Ovary (tissue), 10 donors: ENCODE measurements at places on chromosomes 7 and 10. TPM values are rescaled to one million over a fixed set of nuclear protein-coding genes. Genes with fewer than 3 reads are reported as not detected.

ADAM22 gene
- 4.9 TPM for total RNA-seq

- no peak for DNase-seq
- no peaks in the 10 kb centered on the region for H3K36me3 ChIP-seq
- no peak overlapping the region for H3K27ac ChIP-seq
- no peak overlapping the region for H3K4me3 ChIP-seq
Observed at GRCh38 chr7:151700586-151701165, 176.2 kb downstream of the PRKAG2 start.

DNA sequence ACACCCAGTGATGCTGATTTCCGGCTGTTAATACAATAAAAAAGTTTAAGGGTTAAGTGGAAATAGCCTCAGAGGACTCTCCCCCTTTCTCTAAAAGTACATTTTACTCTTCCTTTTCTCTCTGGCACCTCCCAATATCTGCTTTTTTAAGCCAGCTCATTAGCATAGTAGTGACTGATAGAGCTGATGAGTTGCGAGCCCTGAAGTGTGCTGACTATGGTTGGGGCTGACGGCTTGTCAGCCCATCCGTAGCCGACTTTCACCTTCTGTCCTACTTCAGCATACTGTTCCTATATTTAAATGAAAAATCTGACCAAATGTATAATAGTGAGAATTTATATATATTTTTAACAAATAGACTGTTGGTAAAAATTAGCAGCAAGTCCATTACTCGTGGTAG is 80.0 kb downstream of the SHH start:
- H3K27ac ChIP-seq: no peak overlapping the region
- H3K27me3 ChIP-seq: no peaks in the 10 kb centered on the region
- DNase-seq: no peak

ATXN7L1 gene
- total RNA-seq: 5.6 TPM

PNLIPRP1 gene
- total RNA-seq: not detected

- no peaks in the 10 kb centered on the region for H3K27me3 ChIP-seq
- no peaks in the 10 kb centered on the region for H3K36me3 ChIP-seq
- DNase-seq: no peak
- H3K4me1 ChIP-seq: peaks cover 8% of the 10 kb centered on the region
- H3K4me3 ChIP-seq: no peak overlapping the region
- H3K27ac ChIP-seq: no peak overlapping the region
Observed at GRCh38 chr10:60827791-60828488, 49.7 kb downstream of the CDK1 start.

- H3K27me3 ChIP-seq: no peaks in the 10 kb centered on the region
- no peak for DNase-seq
- H3K4me1 ChIP-seq: peaks cover 2% of the 10 kb centered on the region
- no peak overlapping the region for H3K27ac ChIP-seq
- no peak overlapping the region for H3K4me3 ChIP-seq
Observed at GRCh38 chr10:67793313-67793712, 44.7 kb downstream of the DNAJC12 start.

DNA sequence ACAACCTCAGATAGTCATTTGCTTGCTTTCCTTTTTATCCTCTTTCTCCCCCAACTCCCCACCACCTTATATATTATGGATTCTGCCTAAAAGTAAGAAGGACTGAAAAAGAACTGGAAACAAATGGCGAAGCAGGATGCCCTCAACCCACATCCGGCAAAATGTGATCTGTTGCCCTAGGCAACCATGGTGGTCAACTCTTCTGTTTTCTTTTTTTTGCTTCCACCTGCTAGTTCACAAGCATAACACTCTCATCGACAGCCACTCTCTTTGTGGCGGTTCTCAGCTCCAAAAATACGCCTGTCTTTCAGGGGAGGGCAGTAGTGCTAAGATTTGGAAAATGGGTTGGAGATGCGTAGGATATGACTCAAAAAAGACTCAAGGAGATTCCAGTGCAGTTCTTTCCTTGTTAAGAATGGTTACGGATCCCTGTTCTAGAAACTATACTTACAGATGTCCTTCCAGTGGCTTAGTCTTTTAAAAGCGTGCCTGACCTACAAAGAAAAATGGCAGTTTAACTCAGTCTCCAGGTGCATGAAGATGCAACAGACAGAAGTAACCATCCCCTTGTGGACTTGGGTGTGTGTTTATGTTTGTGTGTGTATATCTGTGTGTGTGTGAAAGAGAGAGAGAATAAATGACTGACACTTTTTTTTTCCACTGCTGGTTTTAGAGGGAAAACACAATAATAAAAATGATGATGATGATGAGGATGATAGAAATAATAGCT is 10.7 kb downstream of the APBB1IP start:
- no peaks in the 10 kb centered on the region for H3K4me1 ChIP-seq
- DNase-seq: no peak
- no peaks in the 10 kb centered on the region for H3K36me3 ChIP-seq
- no peaks in the 10 kb centered on the region for H3K27me3 ChIP-seq
- no peak overlapping the region for H3K4me3 ChIP-seq
- H3K27ac ChIP-seq: no peak overlapping the region

LMTK2 gene
- 17.1 TPM for total RNA-seq

DNA sequence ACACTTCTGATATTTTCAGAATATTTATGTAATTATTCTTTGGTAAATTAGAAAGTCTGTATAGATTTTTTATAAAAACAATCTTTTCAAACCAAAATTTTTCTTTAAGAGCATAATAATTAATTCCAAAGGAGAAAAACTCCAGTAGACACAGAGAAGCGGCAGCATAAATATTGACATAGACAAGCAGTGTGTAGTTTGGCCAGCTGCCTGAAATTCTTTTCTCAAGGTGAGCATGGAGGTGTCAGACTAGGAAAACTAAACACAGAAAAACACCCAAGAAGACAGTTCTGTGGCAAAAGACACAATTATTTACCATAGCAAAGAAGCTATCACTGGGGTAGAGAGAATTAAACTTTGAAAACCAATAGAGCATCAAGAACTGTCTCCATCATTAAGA is 82.4 kb downstream of the KLF6 start:
- H3K4me3 ChIP-seq: no peak overlapping the region
- no peak overlapping the region for H3K27ac ChIP-seq
- no peaks in the 10 kb centered on the region for H3K27me3 ChIP-seq
- no peaks in the 10 kb centered on the region for H3K36me3 ChIP-seq
- DNase-seq: no peak

GRCh38 chr10:12826800-12827372 is 174.6 kb downstream of the CCDC3 start:
- no peaks in the 10 kb centered on the region for H3K27me3 ChIP-seq
- H3K36me3 ChIP-seq: no peaks in the 10 kb centered on the region
- H3K4me1 ChIP-seq: peaks cover 14% of the 10 kb centered on the region

DNA sequence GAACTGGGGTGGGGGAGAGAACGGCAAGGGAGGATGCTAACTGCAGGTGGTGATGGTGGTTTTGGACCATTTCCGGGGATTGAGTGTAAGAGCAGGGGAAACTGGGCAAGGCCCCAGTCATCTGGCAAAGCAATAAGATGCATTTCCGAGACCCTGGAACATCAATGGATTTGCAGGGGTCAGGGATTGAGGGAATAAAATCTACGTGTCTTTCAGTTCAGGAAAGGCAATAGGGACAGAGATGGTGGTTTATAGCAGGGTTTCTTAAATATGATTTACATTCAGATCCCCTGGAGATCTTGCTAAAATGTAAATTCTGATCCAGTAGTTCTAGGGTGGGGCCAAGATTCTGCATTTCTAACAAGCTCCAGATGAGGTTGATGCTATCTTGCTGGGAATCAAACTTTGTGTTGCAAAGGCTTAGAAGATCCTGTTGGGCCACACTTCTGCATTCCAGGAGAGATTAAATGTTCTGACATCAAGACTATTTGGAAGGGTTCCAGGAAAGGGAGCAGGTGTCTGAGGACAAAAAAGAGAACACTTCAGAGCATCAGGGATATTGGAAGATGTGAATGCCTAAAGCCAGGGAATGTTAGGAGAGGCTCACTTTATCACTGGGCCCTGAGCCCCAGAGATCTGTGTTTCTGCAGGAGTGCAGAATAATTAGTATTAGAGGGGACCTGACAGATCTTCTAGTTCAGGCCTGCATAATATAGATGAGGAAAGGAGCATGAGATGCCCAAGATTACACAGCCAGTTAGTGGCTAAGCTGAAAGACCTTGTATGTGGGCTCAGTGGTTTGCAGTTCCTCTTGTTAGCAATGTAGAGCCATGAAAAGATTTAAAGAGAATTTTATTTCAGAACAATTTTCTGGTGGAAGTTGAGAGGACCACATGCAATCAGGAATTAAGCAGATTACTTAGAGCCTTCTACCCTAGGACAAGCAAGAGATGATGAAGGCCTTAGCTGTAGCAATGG is 32.4 kb downstream of the BLNK start:
- DNase-seq: no peak
- no peaks in the 10 kb centered on the region for H3K36me3 ChIP-seq
- no peak overlapping the region for H3K4me3 ChIP-seq
- no peaks in the 10 kb centered on the region for H3K27me3 ChIP-seq
- no peak overlapping the region for H3K27ac ChIP-seq

DNA sequence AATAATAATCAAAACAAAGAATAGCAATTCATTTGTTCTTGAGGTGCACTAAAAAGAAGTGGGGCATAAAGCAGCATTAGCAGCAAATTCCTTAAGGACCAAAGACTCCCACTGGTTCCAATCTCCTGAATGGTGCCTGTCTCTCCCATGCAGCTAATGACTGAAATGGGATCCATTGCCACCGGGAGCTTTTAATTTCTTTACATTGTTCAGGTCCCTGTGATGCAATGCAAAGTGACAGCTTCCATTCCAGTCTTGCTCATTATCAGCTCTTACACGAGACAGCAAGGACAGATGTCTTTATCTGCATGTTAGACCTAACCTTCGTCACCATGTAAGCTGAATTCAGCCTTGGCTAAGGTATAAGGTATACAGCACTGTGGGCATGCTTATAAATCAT is 148.1 kb downstream of the POU6F2 start:
- no peaks in the 10 kb centered on the region for H3K36me3 ChIP-seq
- no peaks in the 10 kb centered on the region for H3K4me1 ChIP-seq
- H3K27me3 ChIP-seq: no peaks in the 10 kb centered on the region

CALCR gene
- not detected for total RNA-seq

GRCh38 chr7:40629891-40630290 is 495.1 kb downstream of the SUGCT start:
- H3K4me3 ChIP-seq: no peak overlapping the region
- peaks cover 3% of the 10 kb centered on the region for H3K4me1 ChIP-seq
- no peak for DNase-seq
- no peaks in the 10 kb centered on the region for H3K27me3 ChIP-seq
- no peak overlapping the region for H3K27ac ChIP-seq

AGAP9 gene
- 10.6 TPM for total RNA-seq

- H3K27me3 ChIP-seq: no peaks in the 10 kb centered on the region
- no peak overlapping the region for H3K4me3 ChIP-seq
- H3K4me1 ChIP-seq: no peaks in the 10 kb centered on the region
- no peak overlapping the region for H3K27ac ChIP-seq
Observed at GRCh38 chr7:101468546-101469275, 106.0 kb downstream of the COL26A1 start.

DNA sequence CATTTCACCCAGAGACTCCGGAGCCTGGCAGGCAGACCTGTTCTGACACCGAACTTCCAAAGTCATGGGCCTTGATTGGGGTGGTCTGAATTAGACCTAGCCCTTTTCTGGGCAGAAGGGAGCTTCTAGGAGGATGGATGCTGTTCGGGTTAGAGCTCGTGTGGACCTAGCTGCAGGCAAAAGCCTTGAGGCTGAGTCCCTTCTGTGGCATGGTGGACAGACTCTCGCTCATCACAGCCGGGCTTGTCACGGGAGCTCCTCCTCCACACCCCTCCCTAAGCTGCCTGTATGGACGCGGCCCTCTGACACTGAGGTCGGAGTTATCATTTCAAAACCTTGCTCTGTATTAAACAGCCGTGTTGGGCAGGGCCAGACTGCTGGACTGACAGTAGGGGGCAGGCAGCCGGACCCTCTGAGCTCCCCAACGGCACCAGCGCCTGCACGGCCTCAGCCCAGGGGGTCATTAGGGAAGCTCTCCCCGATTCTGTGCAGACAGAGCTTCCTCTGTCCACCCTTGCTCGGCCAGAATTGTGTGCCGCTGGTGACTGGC is 2.2 kb downstream of the IRF5 start:
- no peaks in the 10 kb centered on the region for H3K27me3 ChIP-seq
- H3K36me3 ChIP-seq: no peaks in the 10 kb centered on the region
- H3K4me3 ChIP-seq: no peak overlapping the region
- no peak overlapping the region for H3K27ac ChIP-seq
- no peak for DNase-seq
- H3K4me1 ChIP-seq: no peaks in the 10 kb centered on the region

GRCh38 chr10:133039107-133039802 is 48.5 kb upstream of the ADGRA1 start:
- DNase-seq: no peak
- no peak overlapping the region for H3K4me3 ChIP-seq
- H3K4me1 ChIP-seq: no peaks in the 10 kb centered on the region
- no peak overlapping the region for H3K27ac ChIP-seq

DNA sequence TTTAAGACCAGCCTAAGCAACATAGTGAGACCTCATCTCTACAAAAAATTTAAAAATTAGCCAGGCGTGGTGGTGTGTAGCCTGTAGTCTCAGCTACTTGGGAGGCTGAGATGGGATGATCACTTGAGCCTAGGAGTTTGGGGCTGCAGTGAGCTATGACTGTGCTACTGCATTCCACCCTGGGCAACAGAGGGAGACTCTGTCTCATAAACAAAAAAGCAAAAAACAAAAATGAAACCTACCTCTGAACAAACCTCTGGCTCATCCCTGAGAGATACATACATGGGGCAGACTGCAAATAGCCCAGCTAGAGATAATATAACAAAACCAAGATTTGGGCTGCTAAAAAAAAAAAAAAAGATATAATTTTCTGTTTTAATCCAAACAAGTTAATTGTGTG is 19.5 kb downstream of the C10orf67 start:
- no peaks in the 10 kb centered on the region for H3K36me3 ChIP-seq
- no peak for DNase-seq
- H3K4me3 ChIP-seq: no peak overlapping the region
- H3K27me3 ChIP-seq: no peaks in the 10 kb centered on the region

MYH16 gene
- not detected for total RNA-seq
